ENCODE measurements at places on chromosomes 2 and 18.

DNA sequence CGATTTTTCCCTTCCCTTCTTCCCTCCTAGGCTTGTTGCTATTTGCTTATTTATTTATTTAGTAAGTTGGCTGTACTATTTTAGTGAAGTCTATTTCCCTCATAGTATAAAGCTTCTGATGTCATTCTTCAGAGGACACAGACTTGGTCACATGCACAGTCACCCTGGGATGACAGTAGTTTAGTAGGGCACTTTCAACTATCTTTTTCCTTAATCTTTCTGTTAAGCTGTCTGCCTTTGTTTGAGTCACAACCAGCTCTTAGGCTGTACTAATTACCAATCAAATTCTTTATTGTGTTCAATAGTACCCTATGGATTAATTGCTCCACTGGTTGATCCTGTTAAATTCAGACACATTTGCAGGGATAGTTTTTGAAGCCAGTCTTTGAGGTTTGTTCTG is 26.9 kb upstream of the RAB31 start:
- DNase-seq, result no peak

- peak; percentile 97 for DNase-seq
Measured at GRCh38 chr18:55406451-55406991, 181.5 kb downstream of the TCF4 start.

DNA sequence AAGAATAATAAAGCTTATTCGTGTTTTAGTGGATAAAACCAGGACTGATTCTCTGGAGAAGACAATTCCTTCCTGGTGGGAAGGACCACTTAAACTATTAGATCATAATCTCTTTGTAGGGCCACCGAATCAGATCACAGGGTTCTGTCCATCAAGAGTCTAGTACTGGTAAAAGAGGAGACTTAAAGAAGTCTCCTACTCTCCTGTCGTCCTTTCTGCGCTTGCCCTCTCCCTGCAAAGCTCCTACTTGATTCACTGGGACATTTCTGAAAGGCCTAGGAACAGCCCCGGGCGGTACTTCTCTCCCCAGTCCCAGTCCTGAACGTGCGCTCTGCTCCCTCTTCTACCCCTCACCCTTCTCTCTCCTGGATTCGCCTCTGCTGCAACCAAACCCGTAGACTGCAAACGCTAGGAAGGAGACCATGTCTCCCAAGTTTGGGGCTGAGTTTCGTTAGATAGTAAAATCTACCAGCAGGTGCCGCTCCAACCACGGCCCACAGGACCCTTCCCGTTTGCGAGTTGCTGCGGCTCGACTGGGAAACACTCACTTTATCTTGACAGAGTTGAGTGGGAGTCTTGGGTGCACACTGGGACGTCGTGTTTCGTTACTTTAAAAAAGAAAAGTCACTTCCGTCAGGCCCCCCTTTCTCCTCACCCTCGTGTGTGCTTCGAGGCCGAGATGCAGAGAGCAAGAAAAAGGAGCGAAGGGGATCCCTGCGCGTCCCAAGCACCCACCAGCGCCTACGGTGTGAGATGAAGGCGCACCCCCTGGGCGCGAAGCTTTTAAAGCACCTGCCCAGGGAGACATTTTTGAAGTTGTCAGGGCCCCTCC is 923 bp downstream of the FIGLA start:
- peak; percentile 30 for DNase-seq

DNA sequence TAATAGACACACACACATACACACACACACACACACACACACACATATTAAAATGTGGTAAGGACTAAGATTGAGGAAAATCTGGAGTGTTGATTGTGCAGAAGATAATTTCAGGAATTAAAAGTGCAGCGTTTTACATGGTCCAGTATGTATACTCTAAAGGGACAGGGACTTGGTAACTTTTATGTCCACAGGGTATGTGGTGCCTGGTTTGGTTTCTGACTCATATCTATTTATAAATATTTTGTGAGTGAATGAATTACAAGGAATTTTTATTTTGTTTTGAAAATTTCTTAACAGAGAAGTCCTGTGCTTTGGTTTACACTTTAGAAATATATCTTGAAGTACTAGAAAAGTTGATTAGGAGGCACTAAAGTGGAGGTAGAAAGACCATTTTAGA is 287.7 kb upstream of the NXPH2 start:
- DNase-seq, result no peak

DNA sequence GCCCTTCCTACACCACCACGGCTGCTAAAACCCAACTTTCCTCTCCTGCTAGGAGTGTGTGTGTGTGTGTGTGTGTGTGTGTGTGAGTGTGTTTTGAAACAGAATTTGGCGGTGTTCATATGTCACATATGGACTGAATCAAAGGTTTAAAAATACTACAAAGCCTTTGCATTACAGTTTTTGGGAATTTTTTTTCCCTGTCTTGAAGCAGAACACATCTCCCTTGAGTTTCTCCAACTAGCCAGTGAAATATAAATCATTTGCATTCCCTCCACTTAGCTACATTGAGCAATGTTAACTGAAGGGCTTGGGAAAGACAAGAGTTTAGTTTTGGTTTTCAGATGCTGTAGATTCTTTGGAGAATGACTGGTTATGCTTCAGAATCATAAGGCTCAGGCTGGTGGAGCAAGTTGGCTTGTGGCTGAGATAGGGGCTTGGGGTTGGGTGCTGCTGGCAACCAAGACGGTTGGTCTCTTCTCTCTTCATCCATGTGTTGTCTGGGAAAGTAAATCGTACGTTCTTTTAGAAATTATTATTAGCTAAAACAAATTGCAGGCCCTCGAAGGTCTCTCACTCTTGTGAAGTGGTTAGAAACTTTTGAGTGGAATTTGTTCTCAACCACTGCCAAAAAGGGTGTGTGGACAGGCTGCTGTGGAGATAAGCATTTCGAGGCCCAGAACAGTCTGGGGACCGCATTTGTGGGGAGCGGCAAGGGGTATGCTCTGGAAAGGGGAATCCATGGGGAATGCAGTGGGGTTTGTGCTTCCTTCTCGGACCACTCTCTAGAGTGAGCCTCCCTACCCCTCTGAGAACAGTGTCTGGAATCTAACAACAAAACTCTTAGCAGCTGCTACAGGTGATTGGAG is 1.4 kb downstream of the NRP2 start:
- no peak for DNase-seq

- no peak for DNase-seq
Measured at GRCh38 chr2:9984217-9984739, 32.8 kb downstream of the GRHL1 start.

DNA sequence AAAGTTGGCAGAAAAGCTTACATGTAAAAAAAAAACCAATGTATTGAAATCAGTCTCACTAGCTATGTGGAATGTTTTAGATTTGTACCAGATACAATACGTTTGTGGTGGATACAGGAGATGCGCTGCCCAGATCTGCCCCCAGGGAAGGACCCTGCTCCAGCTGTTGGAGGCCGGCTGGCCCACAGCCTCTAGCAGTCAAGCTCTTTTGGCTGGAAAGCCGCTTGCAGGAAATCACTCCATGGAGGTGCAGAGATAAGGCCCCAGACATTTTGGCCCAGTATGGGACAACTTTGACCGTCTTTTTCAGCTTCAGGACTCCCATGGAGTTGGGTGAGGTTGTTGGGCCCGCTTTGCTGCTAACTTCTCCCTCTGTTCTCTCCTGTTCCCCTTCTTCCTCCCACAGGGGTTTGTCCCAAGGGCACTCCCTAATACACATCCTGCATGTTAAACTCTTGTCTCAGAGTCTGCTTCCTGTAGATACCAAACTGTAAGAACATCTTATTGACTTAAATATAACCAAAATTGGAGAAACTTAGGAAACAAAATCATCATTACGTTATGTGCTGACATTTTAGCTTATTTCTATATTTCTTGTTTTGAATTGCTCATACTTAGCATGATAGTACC is 1.7 kb upstream of the QPCT start:
- DNase-seq, result no peak
